ENCODE measurements at places on chromosomes 2 and 18. TPM values are rescaled to one million over a fixed set of nuclear protein-coding genes. Genes with fewer than 3 reads are reported as not detected.
A peak's percentile ranks its signal among the peaks of the same experiment; 100 is the strongest.

CCDC121 gene
- total RNA-seq = 3.6 TPM

MFSD2B gene
- not detected for total RNA-seq

CRYGD gene
- not detected for total RNA-seq

ST6GAL2 gene
- 4.5 TPM for total RNA-seq

NYAP2 gene
- not detected for total RNA-seq

RAX gene
- not detected for total RNA-seq

ZNF532 gene
- total RNA-seq = 89.5 TPM

CRYBA2 gene
- total RNA-seq = not detected

DQX1 gene
- total RNA-seq = not detected

LIMS4 gene
- total RNA-seq = 4.9 TPM

ONECUT2 gene
- total RNA-seq = 0.46 TPM

- DNase-seq = no peak
These were observed 222.7 kb upstream of the ITGA4 start for GRCh38 chr2:181234487-181234891.

DNA sequence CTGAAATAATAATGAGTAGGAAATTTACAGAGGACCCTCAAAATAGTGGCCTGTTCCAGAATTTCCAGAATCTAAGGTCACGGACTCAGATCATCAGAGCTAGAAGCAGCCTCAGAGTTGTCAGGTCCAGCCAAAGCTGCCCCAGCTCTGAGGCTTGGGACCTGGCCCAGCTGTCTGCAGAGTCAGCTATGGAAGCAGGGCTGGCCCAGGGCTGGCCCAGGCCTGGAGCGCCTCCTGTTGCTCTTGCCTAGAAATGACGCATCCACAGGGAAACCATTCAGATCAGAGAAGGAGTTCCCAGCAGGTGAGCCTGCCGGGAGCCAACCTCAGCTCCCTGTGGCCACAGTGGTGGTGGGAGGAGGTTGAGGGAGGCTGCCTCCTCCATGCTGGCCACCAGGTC, 106.7 kb upstream of the ARL4C start:
- no peak for DNase-seq

GRCh38 chr2:236157815-236158498, 10.2 kb downstream of the GBX2 start:
- no peak for DNase-seq

GRCh38 chr18:62107881-62108280, 79.0 kb downstream of the PIGN start:
- DNase-seq = no peak

DNA sequence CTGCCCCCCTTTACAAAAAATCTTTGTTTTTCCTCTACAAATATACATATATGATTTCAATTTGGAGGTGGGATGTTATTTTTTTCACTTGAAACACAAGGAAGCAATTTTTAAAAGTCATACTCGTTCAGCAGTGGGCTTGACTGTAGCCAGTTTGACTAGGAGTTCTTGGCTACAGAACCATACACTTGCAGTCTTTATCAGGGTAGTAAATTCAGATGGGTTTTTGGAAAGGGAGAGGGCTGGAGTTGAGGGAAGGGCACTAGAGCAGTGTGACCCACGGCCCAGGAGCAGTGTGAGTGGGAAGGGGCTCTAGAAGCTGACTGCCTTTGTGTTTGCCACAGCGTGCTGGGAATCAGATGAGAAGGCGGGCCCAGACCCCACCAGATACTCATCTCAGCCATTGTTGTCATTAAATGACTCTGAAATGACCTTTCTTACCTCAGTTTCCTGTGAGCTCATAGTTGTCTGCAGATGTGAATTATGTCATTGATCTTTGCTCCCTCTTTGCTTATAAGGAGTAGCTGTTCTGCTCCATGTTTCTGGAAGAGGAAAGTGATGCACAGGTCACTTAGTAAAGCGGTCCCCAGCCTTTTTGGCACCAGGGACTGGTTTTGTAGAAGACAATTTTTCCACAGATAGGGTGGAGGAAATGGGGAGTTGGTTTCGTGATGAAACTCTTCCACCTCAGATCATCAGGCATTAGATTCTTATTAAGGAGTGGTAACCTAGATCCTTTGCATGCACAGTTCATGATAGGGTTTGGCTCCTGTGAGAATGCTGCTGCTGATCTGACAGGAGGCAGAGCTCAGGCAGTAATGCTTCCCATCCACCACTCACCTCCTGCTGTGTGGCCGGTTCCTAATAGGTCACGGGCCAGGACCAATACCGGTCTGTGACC, 116.8 kb downstream of the SPTBN1 start:
- no peak for DNase-seq

- peak; percentile 28 for DNase-seq
These were observed 89.3 kb downstream of the PDE11A start for GRCh38 chr2:177983183-177983788.

- DNase-seq = no peak
These were observed 32.7 kb upstream of the RUFY4 start for GRCh38 chr2:218036371-218036770.

- no peak for DNase-seq
These were observed 707.8 kb upstream of the SALL3 start for GRCh38 chr18:78271790-78272189.

- DNase-seq = no peak
These were observed 1049.3 kb upstream of the CDH2 start for GRCh38 chr18:29226213-29226612.

DNA sequence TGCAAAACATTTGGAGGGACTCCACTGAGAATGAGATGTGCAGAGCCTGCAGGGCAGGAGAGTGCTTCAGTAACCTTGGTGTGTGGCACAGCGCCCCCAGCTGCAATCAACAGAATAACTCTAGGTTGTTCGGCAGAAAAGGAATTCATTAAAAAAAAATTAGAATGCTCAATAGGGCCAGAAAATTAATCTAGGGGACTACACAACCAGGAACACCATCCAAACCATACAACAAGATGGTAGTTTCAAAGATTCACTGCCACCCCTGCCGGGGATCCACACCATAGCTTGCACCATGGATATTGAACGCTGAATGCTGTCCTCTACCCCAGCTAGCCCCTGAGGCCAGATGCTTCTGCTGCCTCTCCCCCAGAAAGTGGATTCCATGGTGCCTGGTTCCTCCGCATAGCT, 50.1 kb downstream of the THUMPD2 start:
- no peak for DNase-seq

GRCh38 chr2:60067006-60067405, 486.4 kb downstream of the BCL11A start:
- DNase-seq = no peak

GRCh38 chr2:235858881-235859280, 309.3 kb downstream of the GBX2 start:
- no peak for DNase-seq

DNA sequence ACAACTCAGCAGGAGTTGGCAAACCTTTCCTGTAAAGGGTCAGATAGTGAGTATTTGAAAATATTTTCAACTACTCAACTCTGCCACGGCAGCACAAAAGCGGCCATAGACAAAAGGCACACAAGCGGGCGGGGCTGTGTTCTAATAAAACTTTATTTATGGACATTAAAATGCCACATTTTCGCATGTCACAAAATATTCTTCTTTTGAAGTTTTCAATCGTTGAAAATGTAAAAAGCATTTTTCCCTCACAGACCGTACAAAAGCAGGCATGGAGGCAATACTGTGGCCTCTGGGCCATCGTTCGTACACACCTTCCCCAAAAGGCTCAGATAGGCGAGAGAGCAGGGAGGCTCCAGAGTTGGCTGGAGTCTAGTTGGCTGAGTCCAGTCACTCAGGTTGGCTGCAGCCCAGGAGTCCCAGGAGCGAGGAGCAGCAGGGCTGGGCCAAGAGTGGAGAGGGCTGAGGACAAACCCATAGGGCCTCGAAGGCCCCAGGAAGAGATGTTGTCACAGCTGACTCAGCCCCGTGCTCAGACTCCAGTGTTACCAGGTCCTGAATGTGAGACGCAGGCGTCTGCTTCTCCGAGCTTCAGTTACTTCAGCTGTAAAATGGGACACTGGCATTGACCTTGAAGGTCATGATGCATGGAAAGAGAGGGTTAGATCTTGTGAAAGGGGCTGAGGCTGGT, 42.5 kb downstream of the SDC1 start:
- DNase-seq = no peak

DNA sequence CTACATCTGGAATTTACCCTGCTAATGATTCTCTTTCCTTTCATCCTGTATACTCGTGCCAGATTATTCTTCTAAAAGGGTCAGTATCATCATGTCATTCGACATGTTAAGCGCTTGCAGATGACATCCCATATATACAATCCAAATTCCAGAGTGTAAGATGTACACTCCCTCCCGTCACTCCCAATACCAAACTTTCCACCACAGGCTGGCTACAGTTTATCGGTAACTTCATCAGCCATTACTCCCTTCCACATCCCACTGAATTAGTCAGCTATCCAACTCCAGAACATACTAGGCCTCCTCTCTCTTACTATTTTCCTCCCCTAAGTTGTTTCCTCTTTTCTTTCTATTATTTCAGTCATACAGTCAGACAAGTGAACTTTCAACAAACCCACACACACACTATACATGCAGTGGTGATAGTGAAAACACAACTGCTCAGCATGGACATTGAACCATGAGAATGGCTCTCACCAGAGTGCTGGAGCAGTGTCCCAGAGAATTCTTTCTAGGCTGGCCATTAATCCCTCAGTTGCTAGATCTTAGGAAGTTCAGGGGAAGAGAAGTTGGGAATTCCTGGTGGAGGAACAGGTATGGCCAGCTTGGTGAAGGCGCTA, 10.6 kb upstream of the NMI start:
- DNase-seq = no peak

DNA sequence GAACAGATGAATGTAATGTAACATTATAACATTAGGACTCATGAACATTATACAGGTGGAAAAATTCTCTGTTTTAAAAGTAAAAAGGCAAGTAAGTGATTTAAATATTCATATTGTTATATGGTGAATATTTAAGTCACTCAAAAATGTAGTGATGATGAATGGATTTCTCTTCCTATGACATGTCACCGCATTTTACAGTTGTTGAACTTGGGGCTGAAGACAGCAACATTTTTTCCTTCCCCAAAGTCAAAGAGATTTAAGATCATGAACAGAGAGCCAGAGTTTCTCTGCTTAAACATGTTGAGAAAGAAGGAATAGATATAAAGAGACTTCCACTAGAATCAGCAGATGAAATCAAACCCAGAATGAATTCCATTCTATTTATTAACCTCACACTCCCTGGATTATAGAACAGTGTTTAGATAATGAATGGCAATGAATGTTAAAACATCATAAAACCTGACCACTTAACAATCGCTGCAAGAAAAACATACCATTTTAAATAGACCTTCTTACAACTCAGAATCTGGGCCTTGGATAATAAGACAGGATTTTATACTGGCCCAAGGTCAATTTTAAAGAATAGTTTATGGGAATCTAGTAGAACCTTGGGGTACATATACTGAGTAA, 163.6 kb upstream of the SIX2 start:
- no peak for DNase-seq

- DNase-seq = peak; percentile 91
These were observed 18.8 kb downstream of the TGOLN2 start for GRCh38 chr2:85308896-85309555.

GRCh38 chr2:167114018-167114417, 225.7 kb downstream of the XIRP2 start:
- DNase-seq = no peak

- DNase-seq = no peak
These were observed 200.1 kb downstream of the BCL11A start for GRCh38 chr2:60353406-60353800.

- DNase-seq = no peak
These were observed 9.8 kb downstream of the TRAK2 start for GRCh38 chr2:201441409-201441808.

GRCh38 chr2:27025281-27025800, 7.4 kb upstream of the TMEM214 start:
- no peak for DNase-seq

GRCh38 chr2:241638940-241639339, 1.4 kb downstream of the ATG4B start:
- no peak for DNase-seq

DNA sequence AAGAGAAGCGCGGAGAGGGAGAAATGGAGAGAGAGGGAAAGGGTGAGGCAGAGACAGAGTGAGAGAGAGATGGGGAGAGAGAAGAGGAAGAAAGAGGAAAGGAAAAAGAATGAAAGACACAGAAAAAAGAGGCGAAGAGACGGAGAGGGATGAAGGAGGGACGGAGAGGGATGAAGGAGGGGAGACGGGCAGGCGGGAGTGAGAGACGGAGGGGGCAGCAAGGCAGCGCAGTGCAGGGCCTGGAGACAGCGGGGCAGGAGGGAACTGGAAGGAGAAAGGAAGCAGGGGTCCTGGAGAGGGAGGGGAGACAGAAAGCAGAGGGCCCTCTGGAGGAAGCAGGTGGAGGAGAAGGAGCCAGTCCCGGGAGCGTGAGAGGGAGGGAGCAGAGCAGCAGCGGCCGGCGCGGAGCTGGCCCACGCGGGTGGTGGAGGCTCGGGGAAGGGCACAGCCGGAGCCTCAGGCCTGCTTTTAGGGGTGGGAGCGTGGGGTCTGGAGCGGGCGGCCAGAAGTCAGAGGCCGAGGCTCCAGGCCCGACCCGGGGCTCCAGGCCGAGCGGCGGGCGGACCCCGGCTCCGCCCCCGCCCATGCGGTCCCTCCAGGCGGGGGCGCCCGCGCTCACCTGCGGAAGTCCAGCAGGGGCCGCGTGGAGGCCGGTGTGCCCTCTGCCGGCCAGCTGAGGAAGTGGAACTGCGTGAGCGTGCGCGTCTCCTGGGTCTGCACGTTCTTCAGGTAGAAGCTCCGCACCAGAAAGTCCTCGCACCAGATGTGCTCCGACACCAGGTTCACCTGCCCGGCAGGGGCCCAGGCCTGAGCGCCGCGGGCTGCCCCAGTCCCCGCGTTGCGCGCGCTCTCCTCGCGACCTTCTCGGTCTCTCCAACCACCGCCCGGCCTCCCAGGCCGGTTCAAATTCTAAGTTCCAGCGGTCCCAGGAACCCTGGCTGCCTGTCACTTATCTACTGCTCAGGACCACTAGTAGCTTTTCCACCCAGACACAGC, 14.5 kb downstream of the PTPRN start:
- no peak for DNase-seq

DNA sequence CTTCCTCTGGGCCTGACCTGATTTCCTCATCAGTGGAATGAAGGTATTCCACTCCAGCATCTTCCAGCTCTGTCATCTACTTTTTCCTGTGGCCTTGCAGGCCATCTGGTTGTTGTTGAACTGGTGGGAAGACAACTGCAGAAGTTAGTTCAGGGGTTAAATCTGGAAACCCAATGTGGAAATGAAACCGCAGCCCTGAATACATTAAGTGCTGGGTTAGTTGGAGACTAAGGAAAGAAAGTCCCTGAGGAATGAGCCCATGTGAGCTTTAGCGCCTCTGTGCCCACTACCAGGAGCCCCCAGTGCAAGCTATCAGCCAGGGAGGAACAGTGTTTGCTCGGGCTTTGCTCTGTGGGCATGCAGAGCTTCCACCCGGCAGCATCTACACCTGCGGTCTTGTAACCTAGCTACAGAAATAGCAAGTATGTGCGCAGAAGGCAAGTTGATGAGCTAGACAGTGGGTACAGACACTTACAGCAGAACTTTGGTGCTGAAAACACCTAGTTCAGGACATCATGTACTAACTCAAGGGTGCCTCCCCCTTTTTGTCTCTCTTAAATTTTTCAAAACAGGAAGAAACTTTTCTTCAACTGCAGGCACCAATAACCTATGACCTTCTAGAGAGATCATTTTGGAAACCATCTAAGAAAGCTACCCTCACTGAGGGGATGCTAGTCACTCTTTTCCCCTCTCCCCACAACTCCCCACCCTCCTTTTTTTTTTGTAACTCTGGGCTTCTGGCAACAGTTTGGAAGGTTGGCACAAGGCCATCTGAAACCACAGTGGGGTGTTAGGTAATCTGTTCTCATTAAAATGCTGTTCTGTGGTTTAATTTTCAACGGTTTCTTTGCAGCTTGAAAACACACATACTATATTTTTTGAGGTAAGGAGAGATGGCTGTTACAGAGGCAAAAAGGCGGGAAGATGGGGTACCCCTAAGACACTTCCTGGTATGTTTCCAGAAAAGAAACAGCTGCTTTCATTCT, 18.3 kb upstream of the CXCR4 start:
- no peak for DNase-seq

Measured in kidney epithelial cell (primary cell).